ENCODE measurements at places on chromosomes 16 and 17.

DNA sequence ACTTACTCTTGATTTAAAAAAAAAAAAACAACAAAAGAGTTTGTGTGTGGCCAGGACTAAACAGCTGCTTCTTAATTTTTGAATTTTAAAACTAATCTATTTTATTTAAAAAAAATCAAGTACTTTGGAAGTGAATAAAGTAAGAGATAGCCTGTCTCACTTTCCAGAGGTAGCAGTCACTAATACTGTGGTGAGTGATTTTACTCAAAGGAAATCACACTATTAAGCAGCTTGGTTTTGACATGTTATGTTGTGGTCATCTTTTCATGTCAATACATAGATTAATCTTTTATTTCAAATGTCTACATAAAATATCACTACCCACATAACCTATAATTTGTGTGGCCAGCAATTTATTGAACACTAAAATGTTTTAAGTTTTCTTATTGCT, 102.2 kb upstream of the HLF start:
- no peak for DNase-seq

GRCh38 chr17:13953841-13954240, 115.5 kb upstream of the COX10 start:
- DNase-seq = no peak

GRCh38 chr16:52526116-52526828, 20.7 kb downstream of the TOX3 start:
- no peak for DNase-seq

DNA sequence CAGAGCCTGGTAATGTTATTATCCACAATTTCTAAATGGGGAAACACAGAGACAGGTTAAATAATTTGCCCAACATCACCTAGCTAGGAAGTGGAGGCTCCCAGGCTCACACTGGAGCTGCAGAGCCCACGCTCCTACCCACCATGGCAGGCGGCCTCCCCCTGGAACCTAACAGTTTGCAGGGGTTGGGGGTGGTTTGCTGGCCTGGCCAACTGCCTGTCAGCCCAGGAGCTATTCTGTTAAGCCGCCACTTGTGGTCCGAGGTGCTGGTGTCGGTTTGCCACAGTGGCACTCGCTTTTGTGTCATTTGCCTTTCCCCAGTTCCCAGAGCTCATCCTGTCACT, 3.6 kb downstream of the PRCD start:
- no peak for DNase-seq

GRCh38 chr16:68013440-68013839, 2.3 kb downstream of the DPEP2NB start:
- no peak for DNase-seq

- DNase-seq = no peak
These were observed 42.0 kb downstream of the BAHCC1 start for GRCh38 chr17:81437191-81437651.
